ENCODE measurements at places on chromosomes 12 and 14.

GRCh38 chr14:74491956-74492775, 939 bp downstream of the NPC2 start:
- no peak for DNase-seq

GRCh38 chr12:23950210-23950774, 822 bp upstream of the SOX5 start:
- peak; percentile 13 for DNase-seq

- DNase-seq, result no peak
Measured at GRCh38 chr12:11743423-11744409, 94.2 kb downstream of the ETV6 start.

- DNase-seq, result no peak
Measured at GRCh38 chr12:41221491-41221890, 33.4 kb downstream of the PDZRN4 start.

GRCh38 chr14:97517566-97518234, 720.5 kb downstream of the VRK1 start:
- DNase-seq, result no peak

- no peak for DNase-seq
Measured at GRCh38 chr12:124661341-124661740, 93.9 kb upstream of the NCOR2 start.

DNA sequence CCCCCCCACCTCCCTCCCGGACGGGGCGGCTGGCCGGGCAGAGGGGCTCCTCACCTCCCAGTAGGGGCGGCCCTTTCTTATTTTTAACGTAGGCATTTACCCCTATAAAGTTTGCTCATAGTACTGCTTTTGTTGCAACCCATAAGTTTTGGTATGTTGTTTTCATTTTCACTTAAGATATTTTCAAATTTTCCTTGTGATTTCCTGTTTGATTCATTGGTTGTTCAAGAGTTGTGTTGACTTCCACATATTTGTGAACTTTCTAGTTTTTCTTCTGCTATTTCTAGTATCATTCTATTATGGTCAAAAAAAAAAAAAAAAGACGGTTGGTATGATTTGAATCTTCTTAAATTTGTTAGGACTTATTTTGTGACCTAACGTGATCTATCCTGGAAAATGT, 6.5 kb downstream of the NOXRED1 start:
- no peak for DNase-seq

DNA sequence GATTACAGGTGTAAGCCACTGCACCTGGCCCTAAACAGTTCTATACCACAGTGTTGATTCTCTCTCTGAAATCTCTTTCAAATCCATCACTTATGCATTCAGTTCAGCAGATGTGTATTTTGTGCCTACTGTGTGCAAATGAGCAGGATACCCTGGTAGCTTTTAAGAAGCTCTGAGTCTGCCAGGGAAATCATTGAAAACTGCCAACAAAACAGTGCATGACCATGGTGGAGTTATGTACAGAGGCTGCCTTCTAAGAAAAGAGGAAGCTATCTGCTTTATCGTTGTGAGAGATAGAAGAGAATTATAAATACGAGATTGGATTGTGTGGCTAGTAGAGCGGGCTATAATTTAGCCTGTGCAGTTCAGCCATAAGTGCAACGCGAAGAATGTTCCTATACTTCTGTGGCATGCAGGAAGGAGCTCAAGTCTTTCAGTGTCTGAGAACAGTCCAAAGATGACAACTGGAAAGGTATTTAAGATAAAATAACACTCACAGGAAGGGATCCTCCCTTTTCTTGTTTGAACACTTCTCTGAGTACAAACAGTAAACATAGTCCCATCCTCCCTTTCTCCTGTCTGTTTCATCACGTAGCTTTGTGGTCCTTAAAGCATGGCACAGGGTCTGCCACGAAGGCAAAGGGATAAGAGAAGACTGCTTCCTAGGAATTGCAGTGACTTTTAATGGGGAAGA, 4.3 kb downstream of the DIP2B start:
- DNase-seq, result no peak

DNA sequence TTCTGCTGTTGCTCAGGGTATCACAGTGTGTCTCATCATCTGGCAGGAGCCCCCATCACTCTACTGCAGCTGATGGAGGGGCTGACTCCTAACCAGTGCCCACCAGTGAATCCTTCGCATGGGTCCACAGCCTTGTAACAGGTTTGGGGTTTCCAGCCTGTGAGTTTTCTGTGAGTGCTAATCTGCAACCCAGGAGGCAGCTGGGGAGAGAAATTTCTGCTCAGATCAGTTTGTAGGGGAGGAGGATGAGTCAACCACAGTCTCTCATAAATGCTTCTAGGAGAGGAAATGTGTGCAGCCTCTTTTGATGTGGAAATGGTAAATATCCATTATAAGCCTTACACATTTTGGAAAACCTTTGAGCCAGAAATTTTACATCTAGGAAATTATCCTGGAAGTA, 871.3 kb downstream of the AACS start:
- no peak for DNase-seq

DNA sequence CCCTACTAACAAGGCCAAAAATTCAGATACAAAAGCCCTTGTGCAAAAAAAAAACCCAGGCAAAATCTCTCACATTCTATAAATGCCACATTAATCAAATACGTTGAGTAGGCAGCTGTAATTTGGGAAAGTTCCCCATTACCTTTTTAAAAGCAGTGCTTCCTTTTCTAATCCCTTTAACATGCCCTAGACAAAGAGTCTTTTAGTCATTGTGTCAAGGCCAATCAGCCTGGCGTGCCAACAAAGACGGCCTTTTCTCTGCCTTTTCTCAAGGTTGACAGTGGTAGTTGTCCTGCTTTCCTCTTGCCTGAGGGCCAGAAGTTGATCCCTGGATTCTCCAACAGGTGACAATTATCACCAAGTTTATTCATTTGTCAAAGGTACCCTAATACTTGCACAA, 62.5 kb upstream of the METAP2 start:
- DNase-seq, result no peak

GRCh38 chr14:105865266-105865903, 339.0 kb downstream of the TMEM121 start:
- DNase-seq, result no peak

DNA sequence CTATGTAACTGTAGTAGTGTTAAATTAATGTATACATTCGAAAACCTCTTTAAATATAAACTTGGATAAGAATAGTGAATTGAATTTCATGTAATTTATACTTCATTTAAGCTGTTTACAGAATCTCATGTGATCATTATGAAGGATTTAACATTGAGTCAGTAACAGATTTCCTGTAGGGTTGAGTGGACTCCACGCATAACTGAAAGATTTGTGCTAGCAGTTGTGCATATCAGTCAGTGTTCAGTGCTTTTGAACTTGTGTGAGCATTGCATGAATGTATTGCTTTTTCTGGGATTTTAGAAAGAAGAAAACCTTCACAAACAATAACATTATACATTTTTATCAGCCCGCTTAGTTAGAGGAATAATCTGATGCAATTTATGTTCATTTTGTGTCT, 1435.3 kb downstream of the LRFN5 start:
- no peak for DNase-seq

- DNase-seq, result no peak
Measured at GRCh38 chr14:56487090-56487667, 92.4 kb upstream of the TMEM260 start.
